Fibroblast of lung (primary cell): ENCODE measurements at places on chromosomes 3 and 15. TPM values are rescaled to one million over a fixed set of nuclear protein-coding genes. Genes with fewer than 3 reads are reported as not detected.

Gene BOC
- 2.1 and 3.9 TPM in 2 replicates for total RNA-seq

Gene PROS1
- 33.0 and 48.8 TPM in 2 replicates for total RNA-seq

Gene MCF2L2
- under 0.01 TPM in 2 replicates for total RNA-seq

Gene SLC12A1
- total RNA-seq, result not detected in 2 replicates

Gene OXTR
- 0.26 and 3.6 TPM in 2 replicates for total RNA-seq

Gene KCNMB3
- total RNA-seq, result 0.77 and 1.5 TPM in 2 replicates

Gene C3orf62
- 1.5 TPM in 2 replicates for total RNA-seq

Gene AHSG
- not detected in 2 replicates for total RNA-seq

Gene ALS2CL
- total RNA-seq, result 3.3 and 19.7 TPM in 2 replicates

Gene PYDC2
- not detected in 2 replicates for total RNA-seq

Gene RAD51
- total RNA-seq, result 0.77 and 1.3 TPM in 2 replicates

Gene SYNPR
- total RNA-seq, result not detected in 2 replicates

Gene ACVR2B
- 2.3 and 2.6 TPM in 2 replicates for total RNA-seq

Gene TM4SF1
- total RNA-seq, result 46.0 and 423 TPM in 2 replicates

Gene SPINK8
- not detected in 2 replicates for total RNA-seq

Gene SLC22A13
- 0.26 and 0.33 TPM in 2 replicates for total RNA-seq

Gene CIDEC
- total RNA-seq, result 0.17 TPM in 1 of 2 replicates, not detected in the other

Gene TUSC7
- total RNA-seq, result not detected in 2 replicates

Gene EPHB1
- total RNA-seq, result 0.50 TPM in 1 of 2 replicates, not detected in the other

Gene CLDN1
- 2.6 and 7.1 TPM in 2 replicates for total RNA-seq

Gene IDH2
- 21.8 and 47.9 TPM in 2 replicates for total RNA-seq

Gene NSMCE3
- total RNA-seq, result 7.2 and 8.8 TPM in 2 replicates

Gene RHOV
- total RNA-seq, result under 0.01 TPM in 1 of 2 replicates, not detected in the other

Gene SAMD7
- not detected in 2 replicates for total RNA-seq
